ENCODE measurements at places on chromosomes 7 and 10.

DNA sequence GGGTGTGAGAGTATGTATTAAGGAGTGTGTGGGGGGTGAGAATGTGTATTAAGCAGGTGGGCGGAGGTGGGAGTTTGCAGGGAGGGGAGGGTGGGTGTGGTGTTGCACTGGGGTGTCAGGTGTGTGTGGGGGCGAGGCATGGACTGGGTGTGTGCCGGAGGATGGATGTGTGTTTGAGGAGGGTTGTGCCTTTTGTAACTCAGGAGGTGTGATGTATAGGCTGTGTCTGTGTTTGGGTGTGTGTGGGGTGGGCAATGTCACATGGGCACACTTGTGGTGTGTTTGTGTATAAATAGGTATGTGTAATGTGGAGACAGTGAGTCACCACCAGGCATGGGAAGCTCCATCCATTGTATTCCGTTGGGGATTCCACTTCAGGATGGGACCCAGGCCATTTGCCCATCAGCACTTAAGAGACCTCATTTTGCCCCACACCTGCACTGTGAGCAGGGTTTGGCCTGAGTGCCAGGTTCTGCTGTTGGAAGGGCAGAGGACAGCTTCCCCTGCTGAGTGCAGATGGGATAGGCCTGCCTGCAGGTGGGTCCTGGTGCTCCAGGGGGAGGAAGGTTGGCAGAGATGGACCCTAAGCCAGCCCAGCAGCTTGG lies 5.8 kb downstream of the UNC5B start:
- DNase-seq: no peak

DNA sequence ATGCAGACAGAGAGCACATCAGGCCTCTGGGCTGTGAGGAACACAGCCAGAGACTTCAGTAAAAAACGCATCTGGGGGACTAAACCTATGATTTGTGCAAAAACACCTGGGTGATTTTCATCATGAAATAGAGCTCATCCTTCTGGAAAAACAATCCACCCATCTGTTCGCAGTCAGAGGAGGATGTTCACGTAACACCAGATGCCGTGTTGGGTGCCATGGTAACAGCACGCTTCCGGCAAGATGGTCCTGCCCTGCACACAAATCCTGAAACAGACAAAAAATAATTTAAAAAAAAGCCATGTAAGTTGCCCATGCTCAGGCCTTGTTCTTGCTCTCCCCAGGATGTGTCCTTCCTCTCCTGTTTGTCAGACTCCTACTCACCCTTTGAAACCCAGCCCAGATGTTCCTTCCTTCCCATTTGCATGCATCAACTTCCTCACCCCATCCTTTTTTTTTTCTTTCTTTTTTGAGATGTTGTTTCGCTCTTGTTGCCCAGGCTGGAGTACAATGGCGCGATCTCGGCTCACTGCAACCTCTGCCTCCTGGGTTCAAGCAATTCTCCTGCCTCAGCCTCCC lies 28.3 kb upstream of the GNA12 start:
- no peak for DNase-seq

DNA sequence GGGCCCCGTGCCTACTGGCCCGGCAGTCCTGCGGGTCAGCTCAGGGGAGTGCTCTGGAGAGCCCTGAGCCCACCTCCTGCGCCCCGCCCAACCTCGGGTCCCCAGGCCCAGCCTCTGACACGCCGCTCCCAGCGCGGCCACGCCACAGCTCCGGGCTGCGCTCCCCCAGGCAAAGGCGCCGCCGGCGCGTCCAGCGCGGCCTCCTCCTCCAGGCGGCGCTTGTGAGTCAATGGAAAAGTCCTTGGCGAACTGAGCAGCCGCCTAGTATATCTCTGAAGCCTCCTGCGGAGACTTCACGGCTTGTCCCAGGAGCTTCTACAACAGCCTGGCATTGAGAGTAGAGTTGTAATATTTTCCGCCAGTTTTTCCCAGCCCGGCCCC lies 29.5 kb upstream of the BMS1 start:
- DNase-seq: peak; percentile 64

DNA sequence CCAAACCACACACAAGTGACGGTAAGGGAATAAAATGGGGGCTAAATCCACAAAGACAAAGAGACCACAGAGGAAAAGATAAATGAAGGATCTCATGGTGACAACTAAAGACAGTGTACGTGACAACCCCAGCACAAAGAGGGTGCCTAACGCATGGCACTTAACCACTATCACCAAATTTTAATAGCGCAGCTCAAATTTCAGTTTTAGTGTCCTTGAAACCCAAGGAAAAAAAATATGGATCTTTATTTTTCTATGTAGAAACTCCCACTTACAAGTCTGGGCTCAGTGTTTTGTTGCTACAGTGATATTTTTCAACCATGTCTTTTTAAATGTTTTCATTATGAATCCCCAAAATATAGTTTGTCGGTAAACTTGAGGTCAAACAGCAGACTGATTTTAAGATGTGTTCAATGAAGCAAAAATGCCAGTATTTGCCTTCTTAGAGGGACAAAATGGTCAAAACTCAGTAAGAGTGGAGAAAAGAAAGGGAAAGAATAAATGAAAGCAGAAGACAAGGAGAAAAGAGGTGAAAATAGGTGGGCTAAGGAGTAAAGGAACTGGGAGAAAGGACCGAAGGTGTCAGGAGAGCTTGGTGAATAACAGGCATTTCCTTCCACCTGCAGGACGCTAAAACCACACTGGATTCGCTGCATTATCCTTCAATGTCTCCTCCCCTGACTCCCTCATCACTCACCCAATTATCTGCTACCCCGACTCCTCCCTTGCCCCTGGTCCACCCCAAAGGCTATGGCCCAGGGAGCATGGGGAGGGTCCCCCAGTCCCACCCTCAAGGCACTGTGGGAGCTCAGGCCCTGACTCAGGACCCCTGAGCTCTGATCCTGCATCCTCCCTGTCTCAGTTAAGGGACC lies 3.5 kb downstream of the ASB13 start:
- no peak for DNase-seq

- no peak for DNase-seq
Observed at GRCh38 chr7:27162561-27163287, 2.6 kb downstream of the HOXA9 start.
